NCI-H1436 (cell line): ENCODE measurements at places on chromosomes 3 and 15.
A peak's percentile ranks its signal among the peaks of the same experiment; 100 is the strongest.

DNA sequence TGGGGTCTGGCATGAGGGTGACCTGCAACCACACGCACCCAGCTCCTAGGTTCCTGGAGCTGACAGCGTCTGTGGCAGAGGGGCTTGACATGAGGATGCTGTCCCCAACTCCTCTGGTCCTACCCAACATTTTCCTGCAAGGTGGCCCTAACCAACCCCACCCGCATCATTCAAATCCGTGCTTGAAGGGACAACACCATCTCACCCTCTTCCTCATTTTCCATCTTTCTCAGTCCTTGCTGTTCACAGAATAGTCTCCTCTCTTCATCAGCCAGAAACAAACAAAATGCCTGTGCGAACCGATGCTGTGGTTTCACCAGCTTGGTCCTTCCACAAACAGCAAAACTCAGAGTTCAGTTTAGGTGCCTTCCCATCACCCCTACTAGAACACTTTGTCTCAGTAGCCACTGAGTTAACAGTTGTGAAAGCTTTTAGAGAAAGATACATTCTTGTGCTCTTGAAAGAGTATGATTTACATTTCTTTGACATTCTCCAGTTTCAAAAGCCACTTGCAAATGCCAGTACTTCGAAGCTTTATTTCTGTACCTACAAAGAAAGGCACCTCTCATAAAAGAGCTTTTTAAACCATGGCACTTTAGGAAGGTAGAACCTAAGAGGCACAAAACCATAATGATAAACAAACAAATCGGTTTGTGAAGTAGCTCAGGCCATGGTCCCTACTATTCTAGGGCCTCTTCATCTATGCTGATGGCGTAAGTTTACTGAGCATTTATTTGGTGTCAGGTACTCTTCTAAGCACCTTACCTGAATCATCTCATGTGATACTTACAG, 360.1 kb downstream of the SHQ1 start:
- DNase-seq = no peak

GRCh38 chr3:11554666-11555065, 89.0 kb downstream of the VGLL4 start:
- no peak for DNase-seq

DNA sequence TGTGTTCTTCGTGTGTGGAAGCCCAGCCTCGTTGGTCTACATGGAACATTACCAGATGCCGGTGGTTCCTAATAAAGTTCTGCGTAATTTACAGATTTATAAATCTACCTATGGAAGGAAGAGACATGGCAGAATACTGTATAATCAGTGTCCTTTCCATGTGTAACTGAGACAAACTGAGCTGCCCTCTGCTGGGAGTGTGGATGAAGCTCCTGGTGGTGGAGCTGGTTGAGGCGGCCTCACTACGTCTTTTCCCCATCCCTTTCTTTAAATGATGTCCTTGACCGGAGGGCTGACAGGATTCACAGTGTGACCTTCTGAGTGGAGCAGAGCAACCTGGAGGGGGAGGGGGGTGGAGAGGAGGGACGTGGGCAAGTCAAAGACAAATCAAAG, 267.0 kb upstream of the CHRM5 start:
- no peak for DNase-seq

DNA sequence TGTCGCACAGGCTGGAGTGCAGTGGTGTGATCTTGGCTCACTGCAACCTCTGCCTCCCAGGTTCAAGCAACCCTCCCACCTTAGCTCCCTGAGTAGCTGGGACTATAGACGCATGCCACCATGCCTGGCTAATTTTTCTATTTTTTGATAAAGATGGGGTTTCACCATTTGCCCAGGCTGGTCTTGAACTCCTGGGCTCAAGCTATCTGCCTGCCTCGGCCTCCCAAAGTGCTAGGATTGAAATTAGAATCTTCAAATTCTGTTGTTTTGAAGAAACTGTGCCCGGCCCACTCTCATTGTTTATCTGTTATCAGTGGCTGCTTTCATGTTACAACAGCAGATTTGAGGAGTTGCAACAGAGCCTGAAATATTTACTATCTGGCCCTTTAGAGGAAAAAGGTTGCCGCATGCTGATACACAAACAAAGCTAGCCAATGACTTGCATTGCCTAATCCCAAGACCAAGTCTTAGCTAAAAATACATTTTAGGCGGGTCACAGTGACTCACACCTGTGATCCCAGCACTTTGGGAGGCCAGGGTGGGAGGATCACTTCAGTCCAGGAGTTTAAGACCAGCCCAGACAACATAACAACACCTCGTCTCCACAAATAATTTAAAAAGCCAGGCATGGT, 43.2 kb upstream of the PPP4R2 start:
- DNase-seq = no peak

GRCh38 chr15:85748729-85749128, 46.0 kb downstream of the KLHL25 start:
- no peak for DNase-seq

- DNase-seq = no peak
Measured at GRCh38 chr3:115113367-115113766, 33.7 kb downstream of the ZBTB20 start.

DNA sequence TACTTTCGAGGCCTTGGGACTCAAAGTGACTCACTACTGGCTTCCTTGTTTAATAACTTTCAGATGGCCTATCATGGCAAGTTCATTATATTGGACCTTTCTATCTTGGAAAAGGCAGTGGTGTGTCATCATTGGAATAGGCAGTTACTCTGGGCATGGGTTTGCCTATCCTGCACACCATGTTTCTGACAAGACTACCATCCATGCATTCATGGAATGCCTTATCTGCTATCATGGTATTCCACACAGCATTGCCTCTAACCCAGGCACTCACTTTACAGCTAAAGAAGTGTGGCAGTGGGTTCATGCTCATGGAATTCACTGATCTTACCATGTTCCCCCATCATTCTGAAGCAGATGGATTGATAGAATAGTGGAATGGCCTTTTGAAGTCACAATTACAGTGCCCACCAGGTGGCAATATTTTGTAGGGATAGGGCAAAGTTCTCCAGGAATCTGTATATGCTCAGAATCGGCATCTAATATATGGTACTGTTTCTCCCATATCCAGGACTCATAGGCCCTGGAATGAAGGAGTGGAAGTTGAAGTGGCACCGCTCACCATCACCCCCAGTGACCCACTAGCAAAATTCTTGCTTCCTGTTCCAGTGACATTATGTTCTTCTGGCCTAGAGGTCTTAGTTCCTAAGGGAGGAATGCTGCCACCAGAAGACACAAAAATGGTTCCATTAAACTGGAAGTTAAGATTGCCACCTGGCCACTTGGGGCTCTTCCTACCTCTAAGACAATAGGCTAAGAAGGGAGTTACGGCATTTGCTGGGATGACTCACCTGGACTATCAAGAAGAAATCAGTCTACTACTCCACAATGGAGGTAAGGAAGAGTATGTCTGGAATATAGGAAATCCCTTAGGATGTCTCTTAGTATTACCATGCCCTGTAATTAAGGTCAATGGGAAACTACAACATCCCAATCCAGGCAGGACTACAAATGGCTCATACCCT, 1161.4 kb downstream of the SI start:
- DNase-seq = peak; percentile 3

DNA sequence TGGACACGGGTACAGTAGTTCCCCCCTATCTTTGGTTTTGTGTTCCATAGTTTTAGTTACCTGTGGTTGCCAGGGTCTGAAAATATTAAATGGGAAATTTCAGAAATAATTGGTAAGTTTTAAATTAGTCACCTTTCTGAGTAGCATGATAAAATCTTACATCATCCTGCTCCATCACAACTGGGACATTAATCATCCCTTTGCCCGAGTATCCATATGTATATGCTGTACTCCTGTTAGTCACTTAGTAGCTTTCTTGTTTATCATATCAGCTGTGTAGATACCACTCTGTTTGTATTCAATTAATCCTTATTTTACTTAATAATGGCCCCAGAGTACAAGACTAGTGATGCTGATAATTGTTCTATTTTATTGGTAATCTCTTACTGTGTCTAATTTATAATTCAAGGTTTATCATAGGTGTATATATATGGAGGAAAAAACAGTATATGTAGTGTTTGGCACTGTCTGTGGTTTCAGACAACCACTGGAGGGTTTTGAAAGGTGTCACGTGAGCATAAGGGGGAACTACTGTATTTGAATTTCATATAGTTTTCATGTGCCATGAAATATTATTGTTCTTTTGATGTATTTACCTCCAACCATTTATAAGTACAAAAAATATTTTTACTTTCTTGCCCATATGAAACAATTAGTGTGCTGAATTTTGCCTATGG, 41.4 kb downstream of the CTDSPL2 start:
- no peak for DNase-seq

DNA sequence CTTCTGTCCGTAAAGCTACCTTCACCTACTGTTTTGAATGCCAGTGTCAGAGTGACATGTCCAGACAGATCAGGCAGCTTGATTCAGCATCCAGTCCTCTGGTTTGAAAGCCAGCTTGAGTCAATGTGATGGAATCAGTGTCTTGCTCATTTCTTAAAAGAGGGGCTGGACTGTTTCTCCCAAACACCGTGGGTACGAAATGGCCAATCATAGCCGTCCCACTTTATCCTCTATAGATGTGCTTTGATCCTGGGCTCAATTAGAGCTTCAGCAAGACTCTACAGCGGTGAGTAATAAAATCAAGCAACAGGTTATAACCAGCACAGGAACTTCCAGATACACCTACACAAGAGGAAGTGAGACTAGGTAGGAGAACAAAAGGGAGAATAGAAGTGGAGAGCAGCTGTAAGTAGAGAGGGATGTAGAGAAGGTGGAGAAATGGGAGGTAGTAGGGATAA, 17.0 kb upstream of the OR5K1 start:
- DNase-seq = no peak

GRCh38 chr3:60720736-60721135, 530.5 kb downstream of the FHIT start:
- no peak for DNase-seq

GRCh38 chr15:92471288-92471687, 77.6 kb downstream of the ST8SIA2 start:
- no peak for DNase-seq

DNA sequence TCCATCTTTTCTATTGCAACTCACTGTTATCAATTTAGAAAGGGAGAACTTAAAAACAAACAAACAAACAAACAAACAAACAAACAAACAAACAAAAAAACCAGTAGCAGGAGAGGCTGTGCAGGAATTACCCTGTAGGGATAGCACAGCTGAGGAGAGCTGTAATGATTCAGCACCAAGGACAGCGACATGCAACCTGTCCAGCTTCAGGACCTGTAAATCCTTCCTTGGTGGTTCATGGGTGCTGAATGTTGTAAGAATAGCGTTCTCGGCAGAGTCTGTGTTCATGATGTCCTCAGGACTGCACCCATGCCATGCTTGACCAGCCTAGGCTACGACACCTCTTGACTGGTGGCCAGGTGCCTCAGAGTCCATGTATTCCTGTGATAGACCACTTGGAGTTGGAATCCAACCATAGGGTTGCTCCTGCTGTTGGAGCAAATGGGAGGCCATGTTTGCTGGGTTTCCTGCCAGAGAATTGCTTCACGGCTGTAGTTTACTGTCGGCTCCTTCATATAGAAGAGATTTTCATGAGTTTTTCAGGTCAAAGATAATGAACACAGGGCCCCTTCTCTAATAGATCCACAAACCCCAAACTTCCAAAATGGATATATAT, 65.9 kb downstream of the CACNA2D3 start:
- DNase-seq = no peak

DNA sequence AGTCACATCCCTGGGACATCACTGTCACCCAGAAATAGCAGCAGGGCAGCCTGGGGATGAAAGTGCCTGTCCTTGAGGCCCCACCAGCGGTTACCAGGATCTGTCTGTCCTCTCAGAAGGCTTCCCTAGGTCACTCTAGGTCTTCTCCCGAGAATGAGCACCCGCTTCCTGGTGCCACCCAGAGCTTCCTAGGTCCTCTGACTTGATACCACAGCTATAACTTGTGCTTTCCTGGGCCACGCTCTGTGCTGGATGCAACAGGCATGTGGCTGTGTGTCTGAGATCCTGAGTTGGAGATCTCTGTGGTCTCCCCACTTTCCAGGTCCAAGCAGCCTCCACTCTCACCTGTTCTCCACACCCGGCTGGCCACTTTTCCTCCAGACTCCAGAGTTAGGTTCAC, 25.8 kb downstream of the ARNT2 start:
- no peak for DNase-seq

- no peak for DNase-seq
Measured at GRCh38 chr15:52021128-52021671, 2.2 kb downstream of the MAPK6 start.

DNA sequence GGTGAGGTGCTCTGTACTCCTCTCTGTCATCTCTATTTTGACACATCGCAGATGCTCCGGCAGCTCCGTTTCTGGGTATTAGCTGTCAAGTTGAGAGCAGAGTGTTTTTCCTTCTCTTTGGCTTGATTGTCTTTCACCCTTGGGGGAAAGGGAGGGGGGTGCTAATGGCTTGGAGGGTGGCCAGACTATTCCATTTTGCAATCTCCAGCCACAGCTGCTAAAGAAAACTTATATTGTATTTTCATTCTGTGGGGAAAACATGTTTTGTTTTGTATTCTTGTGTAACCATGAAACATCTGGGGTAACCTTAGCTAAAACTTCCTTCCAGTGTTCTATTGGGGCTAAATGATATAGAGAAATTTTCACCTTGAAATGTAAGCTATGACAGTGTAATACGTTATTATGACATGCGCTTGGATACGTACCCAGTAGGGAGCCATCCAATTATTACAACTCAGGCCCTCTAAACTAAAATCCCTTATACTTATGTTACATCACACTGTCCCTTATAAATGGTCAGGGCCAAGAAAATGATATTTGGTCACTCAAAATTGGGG, 14.0 kb upstream of the LARP6 start:
- no peak for DNase-seq

DNA sequence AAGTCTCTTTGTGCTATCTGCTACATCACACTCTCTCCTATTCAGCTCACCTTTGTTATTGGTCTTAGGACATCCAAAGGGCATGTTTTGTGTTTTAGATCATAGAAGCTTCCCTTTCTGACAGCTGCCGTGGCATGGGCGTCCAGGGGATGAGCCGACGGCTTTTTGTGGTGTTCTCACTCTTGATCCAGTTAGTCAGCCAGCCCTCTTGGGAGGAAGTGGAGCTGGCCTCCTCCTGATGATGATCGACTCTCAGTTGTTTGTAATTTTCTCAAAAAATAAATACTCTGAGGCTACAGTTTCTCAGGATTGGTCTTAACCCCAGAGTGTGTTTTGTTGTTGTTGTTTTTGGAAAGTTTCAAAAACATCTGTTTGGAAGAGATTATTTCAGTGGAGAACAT, 34.4 kb downstream of the BOC start:
- DNase-seq = no peak

GRCh38 chr3:146337991-146338390, 87.1 kb upstream of the PLSCR4 start:
- no peak for DNase-seq
